A549 treated with CpdA at 1 μM for 4 hours (cell line): ENCODE measurements at places on chromosomes 3 and 15. TPM values are rescaled to one million over a fixed set of nuclear protein-coding genes. Genes with fewer than 3 reads are reported as not detected.

TRANK1 gene
- 1.5 to 3.1 TPM (median 1.7 TPM) in 5 replicates for total RNA-seq

GPR15 gene
- total RNA-seq: not detected in 5 replicates

CPLX3 gene
- not detected in 5 replicates for total RNA-seq

PDCD7 gene
- 25.7 to 29.9 TPM (median 26.4 TPM) in 5 replicates for total RNA-seq

PLSCR2 gene
- not detected in 5 replicates for total RNA-seq

CIB1 gene
- 187 to 260 TPM (median 238 TPM) in 5 replicates for total RNA-seq

GOLGA6L10 gene
- total RNA-seq: 0.35 to 0.68 TPM (median 0.40 TPM) in 5 replicates

MYEF2 gene
- 13.5 to 19.4 TPM (median 17.2 TPM) in 5 replicates for total RNA-seq

GRK7 gene
- 0.02 to 0.06 TPM (median 0.03 TPM) in 3 of 5 replicates, not detected in the others for total RNA-seq
